ENCODE measurements at places on chromosomes 4 and X. TPM values are rescaled to one million over a fixed set of nuclear protein-coding genes. Genes with fewer than 3 reads are reported as not detected.

DNA sequence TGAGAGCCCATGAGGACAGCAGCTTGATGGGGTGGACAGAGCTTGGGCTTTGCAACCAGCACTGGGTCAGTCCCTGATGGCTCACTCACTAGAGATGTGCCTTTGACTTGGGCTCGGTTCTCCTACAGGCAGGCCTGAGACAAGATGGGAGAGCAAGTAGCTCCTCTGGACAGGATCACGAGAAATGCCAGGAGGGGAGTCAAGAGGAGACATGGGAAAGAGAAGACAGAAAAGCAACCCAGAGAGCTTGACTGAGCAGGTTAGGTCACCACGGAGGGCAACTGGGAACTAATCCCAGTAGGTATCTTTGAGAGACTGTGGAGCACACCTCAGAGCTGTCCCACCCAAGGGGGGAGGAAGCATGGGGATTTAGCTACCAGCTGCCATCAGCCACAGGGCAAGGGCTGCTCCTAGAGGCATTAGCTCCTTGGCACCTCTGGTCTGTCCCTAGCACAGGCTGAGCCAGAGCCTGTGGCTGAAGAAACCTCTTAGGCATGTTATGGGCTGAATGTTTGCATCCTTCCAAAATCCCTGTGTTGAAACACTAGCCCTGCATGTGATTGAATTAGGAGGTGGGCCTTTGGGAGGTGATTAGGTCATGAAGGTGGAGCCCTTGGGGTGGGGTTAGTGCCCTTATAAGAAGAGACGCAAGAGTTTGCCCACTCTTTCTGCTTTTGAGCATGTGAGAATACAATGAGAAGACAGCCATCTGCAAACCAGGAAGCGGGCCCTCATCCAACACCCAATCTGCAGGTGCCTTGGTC, 145.6 kb downstream of the SMIM20 start:
- DNase-seq, result no peak

DNA sequence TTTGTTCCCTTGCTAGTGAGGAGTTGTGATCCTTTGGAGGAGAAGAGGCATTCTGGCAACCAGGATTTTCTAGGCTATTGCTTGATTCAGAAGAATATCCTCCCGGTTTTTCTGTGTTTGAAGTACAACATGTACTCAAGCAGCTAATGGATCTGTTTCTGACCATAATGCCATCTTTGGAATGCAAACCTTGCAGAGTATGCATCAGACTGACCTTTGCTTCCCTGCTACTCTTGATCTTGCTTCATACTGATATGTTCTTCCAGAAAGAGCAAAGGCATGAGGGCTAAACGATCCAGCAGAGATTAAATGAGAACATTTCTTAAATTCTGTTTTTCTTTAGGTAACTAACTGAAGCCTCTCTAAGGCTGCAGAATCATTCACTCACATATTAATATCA, 265.4 kb upstream of the SLC7A11 start:
- DNase-seq, result no peak

DNA sequence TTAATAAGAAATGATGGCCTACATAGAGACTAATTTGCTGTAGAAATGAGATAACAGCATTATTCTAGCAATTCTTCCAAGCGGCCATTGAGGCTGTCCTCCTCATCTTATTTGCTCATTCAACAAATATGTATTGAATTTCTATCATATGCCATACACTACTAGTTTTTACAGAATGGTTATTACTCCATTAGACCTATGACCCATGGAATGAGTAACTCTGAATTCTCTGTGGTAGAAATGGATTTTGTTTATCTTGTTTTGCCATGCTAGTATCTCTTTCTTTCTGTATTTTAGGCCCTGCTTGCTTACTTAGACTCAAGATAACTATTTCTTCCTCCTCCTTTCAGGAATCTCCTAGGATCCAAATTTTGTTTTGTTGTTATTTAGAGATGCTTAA, 103.5 kb downstream of the RPA4 start:
- peak; percentile 1 for DNase-seq

GRCh38 chr4:91032725-91033445, 905.7 kb downstream of the CCSER1 start:
- DNase-seq, result peak; percentile 6

- peak; percentile 10 for DNase-seq
Observed at GRCh38 chr4:134935320-134935719, 733.7 kb upstream of the PABPC4L start.

DNA sequence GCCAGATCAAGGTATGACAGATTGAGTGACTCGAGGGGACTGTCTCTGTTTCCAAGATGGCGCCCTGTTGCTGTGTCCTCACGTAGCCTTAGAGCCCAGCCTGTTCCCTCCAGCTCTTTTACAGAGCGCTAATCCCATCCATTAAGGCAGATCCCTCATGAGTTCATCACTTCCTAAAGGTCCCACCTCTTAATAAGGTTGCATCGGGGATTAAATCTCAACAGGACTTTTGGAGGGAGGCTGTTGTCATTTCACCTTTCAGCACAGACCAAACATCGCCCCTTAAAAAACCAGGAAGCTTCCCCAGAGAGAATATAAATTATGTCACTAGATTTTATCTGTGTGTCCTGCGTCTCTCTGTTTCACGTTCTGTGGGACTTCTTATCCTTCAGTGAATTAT, 32.6 kb upstream of the DHRSX start:
- no peak for DNase-seq

DNA sequence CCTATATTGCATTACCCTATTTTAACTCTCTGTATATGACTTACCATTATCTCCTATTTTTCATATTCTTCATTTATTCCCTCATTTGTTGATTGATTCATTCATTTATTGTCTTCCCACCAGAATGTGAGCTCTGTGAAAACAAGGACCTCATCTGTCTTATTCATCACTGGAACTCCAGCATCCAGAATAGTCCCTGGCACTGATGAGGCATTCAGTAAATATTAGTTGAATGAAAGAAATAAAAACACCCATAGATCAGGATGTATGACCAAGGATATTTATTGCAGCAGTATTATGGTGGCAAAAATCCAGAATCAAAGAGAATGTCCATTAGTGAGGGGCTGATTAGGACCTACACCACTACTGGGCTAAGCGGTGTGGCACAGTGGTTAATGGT, 164.9 kb downstream of the SPRY1 start:
- DNase-seq, result no peak

GRCh38 chrX:68835468-68835867, 6.6 kb downstream of the EFNB1 start:
- DNase-seq, result no peak

NXF3 gene
- total RNA-seq, result 0.75 TPM

PLAC8 gene
- 17.5 TPM for total RNA-seq

Measured in myocyte (in vitro differentiated cells).